ENCODE measurements at places on chromosomes 16 and 17.

DNA sequence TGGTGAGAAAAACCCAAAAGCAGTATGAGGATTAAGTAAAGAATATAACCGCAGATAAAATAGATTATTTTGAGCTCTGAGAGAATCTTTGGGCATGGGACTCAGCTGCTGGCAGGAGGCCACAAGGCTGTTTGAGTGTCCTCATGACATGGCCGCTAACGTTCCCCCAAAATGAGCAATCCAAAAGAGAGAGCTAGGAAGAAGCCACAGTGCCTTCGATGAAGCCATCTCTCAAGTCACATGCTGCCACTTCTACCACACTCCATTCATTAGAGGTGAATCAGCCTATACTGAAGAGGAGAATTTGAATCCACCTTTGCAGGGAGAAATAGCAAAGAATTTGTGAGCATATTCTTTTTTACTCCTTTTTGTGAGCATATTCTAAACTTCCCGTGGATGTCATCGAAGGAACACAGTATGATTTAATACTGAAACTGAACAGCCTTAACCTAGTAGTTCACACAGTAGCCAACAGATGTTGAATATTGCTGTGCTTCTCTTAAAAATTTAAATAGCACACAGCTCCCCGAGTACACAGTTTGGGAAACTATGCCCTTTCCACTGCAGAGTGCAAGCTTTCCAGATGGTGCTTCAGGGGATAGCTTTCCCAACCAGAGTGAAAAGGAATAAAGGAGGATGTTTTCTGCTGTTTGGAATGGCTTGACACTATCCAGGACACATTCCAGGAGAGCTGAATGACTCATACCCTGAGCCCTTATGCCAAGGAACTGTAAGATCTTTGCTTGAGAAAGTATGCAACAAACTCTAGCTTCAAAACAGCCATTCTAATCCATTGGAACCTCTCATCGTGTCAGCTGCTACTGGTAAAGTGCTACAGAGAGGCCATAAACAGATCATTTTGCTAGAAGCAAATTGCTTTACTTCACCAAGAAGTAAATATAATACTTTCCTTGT, 33.9 kb downstream of the ANKFY1 start:
- no peak for DNase-seq

DNA sequence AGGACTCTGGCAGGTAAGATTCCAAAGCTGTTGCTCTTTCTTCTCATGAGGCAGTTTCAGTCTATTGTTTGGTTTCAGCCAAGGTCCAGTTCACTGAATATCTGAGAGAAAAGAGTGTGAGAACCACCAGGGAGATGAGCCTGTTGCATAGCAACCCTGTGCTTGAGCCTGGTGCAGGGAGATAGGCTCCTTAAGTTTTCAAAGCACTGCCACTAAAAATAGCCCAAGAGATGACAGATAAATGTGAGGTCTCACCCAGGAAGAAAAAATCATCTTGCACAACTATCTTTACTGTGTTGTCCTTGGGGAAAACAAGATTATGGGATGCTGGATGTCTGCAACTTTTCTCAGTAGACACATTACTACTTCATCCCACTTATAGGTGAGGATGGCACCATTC, 26.2 kb upstream of the NUDT7 start:
- DNase-seq: no peak

- DNase-seq: peak; percentile 75
These were observed 11.8 kb downstream of the ENDOV start for GRCh38 chr17:80426671-80427326.

DNA sequence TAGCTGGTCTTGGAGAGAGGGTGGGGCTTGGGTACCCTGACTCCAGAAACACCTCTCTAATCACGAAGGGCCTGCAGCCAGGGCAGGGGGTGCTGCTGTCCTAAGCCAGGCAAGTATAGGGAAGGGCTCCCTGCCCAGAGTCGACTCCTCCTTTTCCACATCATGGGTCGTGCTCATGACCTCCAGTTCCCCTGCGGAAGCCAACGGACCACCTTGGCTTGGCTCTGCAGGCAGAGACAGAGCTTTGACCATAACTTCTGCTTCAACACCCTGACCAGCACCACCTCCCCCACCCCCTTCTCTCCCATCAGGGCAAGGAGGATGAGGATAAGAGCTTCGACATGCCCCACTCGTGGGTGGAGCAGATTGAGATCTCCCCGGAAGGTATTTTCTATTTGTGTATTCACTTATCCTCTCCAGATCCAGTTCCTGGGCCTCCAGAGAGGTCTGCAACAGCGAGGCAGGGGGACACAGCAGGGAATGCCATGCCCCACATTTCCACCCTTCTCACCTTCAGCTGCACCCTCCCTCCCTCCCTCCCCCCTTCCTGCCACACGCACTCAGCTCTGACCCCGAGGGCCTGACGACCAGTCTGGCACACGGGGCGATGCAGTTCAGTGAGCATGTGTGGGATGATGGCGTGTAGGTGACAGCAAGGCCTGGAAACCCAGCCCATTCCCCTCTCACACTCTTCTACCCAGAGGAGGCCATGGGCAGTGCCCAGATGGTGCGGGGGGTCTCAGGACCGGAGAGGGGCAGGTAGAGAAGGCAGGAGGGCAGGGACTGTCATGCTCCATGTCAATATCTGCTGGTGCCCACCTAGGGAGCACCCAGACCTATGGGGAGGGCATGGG, 14.0 kb upstream of the KATNB1 start:
- no peak for DNase-seq

DNA sequence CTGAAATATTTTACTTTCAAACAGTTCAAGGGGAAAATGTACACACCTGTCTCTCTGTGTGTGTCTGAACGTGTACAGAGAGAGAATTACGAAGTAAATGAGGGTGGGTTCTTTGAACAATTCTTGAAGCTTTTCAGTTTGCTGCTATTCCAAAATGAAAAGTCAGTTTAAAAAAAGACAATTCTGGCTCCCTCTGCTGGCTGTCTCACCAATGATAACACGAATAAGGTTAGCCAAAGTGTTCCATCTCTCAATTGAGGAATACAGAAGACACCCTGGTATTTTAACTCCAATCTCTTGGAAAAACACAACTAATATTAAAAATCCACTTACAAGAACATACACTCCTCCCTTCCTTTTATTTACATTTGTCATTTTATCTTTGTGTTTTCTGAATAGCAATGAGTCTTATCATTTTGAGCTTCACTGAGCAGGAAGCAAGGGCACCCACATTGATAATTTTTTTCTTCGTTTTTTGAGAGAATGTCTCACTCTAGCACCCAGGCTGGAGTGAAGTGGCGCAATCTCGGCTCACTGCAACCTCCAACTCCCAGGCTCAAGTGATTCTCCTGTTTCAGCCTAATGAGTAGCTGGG, 20.5 kb downstream of the EFTUD2 start:
- DNase-seq: no peak

- DNase-seq: peak; percentile 22
These were observed 2.1 kb upstream of the C17orf78 start for GRCh38 chr17:37373530-37374159.

DNA sequence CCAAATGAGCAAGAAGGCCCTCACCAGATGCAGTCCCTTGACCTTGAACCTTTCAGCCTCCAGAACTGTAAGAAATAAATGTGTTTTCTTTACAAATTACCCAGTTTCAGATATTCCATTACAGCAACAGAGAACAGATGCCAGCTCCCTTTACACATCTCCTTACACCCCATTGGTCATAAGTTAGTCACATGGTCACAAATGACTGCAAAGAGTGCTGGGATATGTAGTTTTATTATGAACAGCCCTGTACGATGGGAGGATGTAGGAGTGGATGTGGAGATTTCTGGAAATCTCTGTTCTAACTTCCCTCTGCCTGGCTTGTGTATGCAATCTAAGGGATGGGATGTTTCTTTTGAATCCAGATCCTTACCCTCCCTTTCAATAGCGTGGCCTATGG, 13.3 kb upstream of the RPL38 start:
- no peak for DNase-seq

GRCh38 chr17:77724876-77725615, 233.5 kb upstream of the TNRC6C start:
- no peak for DNase-seq

DNA sequence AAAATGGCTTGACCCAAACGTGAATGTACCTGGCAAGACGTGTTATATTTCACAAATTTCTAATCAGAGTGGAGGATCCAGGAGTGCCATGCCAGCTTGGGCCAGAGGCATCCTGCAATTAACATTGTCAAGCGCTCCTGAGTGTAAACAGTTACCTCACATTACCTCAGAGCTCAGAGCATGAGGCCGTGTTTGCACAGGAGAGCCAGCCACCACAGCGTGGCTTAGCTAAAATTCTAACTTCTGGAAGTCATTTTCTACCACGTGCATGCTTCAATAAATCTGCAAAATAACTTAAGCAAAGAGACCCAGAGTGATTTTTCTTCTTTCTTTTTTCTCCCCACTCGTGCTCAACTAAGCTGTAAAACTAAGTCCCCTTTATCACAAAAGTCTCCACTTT, 769.0 kb downstream of the KCNJ2 start:
- DNase-seq: no peak

DNA sequence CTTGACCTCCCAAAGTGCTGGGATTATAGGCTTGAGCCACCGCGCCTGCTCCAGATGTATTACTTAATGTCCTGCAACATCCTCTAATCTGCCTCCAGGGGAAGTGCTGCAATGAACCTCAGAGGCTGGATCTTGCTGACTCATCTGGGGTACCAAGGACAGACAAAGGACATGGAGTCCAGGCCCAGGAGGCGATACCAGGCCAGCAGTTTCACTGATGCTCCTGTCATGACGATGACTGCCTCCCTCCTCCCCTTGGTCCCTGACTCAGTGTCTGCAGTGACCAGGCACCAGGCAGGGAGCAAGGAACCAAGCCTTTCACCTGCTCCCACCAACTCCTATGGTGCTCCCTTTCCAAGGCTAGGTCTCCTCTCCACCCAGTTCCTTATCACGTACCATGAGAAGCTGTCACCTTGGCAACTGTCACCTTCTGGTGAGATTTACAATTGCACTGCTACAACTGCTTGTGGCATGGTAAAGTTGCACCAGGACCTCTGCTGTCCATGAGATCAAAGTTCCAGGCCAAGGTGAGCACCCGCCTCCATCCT, 21.6 kb upstream of the PHOSPHO1 start:
- DNase-seq: no peak

DNA sequence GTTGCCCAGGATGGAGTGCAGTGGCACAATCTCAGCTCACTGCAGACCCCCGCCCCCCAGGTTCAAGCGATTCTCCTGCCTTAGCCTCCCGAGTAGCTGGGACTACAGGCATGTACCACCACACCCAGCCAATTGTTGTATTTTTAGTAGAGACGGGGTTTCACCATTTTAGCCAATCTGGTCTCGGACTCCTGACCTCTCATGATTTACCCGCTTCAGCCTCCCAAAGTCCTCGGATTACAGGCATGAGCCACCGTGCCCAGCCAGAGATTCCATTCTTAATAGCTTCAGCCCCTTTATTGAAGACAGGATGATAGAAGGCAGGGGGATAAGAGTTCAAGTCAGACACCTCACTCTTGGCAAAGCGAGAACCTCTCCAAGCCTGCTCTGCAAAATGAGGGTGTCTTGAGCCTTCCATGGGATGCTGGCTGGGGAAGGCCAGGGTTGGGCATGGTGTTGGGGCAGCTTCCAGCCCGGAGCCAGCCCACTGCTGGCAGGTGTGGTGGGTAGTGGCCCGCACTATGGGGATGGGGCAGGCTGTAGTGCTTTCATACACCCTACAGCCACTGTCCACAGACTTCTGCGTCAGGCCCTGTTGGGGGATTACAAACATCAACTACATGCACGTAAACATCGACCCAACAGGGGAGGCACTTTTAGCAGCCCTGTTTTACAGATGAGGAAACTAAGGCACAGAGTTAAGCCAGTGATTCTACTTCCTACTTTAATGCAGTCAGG, 3.5 kb downstream of the CARHSP1 start:
- DNase-seq: no peak

- DNase-seq: no peak
These were observed 379.2 kb upstream of the ZFHX3 start for GRCh38 chr16:73427164-73427563.

Measured in stimulated activated CD8-positive, alpha-beta memory T cell treated with anti-CD3 and anti-CD28 coated beads, Interleukin-7, amount 100 ng/mL, for 1 hour (primary cell).